ENCODE measurements at places on chromosomes 6 and 20.
A peak's percentile ranks its signal among the peaks of the same experiment; 100 is the strongest.

DNA sequence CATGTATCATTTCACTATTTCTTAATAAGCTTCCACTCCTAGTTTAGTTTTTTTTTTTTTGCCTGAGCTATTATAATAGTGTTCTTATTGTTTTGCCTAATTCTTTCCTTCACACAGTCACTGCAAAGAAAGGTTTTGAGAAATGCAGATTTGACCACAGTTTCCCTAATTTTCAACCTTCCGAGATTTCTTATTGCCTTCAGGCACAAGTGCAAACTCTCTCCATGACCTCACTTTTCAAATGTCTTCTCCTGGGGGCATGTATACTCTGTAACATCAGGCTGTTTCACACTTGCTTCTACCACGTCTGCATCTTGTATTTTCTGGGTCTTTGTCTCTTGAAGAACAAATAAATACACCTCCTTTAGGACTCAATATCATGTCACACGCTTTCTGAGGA, 339.0 kb upstream of the CITED2 start:
- no peak for DNase-seq

DNA sequence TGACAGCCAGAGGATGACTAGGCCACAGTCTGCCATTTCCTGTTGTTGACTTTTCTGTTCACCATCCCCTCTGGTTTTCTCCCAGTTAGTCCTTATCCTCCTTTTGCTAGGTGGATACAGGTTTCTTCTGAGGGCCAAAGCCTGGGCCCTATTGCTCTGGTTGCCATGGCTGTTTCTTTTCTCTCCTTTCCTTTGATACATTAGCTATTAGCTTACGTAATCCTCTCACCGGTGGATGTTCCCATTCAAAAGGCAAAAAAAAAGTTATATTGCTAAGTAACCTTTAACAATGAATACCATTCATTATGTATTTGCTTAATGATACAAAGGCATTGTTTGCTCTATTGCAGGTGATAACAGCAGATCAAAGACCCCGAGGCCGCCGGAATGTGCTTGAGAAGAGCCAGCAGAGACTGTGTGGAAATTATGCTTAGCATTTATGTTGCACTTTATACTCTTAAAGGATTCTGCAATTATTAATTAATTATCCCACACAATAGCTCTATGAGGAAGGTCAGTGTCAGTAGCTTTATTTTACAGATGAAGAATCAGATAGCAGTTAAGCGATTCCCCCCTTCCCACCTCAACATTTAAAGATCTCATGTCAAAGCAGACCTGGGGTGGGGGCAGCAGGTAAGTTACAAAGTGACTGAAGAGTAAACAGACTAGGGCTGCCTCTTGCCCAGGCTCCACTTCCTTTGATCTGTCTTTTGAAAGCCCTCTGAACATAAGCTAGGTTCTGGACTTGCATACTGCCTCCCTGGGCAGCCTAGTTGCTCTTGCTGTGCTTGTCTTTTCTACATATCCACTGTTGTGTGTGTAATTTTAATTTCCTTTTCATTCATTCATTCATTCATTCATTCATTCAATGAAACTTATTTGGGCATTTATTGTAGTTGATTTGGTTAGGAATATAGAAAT, 14.5 kb upstream of the TFB1M start:
- DNase-seq: no peak

DNA sequence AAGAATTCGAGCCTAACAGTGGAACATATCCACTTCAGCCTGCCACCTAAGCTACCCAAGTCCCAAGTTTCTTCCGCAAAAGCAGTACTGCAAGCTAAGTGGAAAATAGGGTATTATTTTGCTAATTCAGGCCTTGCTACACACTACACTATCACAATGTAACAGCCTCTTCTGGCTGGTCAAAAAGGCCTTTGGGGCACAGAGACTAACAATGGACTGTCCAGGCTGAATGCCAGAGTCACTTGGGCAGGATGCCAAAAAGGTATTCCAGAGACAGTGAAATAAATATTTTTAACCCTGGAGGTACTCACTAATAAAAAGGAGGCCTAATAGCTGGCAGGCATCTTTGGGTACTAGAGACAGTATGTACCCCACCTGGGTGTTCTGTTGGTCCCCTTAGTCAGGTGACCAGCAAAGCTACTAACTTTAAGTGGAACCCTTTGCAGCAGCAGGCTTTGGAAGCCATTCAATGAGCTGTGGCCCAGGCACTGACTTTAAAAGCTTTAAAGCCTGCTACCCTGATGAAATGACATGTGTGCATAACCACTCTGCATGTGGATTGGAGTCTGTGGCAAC, 692.1 kb downstream of the HTR1B start:
- no peak for DNase-seq

GRCh38 chr6:1619673-1620503, 10.2 kb downstream of the FOXC1 start:
- DNase-seq: no peak

GRCh38 chr6:119856136-119856535, 506.6 kb upstream of the MAN1A1 start:
- DNase-seq: no peak

GRCh38 chr20:44133424-44133823, 53.6 kb downstream of the JPH2 start:
- DNase-seq: no peak

GRCh38 chr20:35144694-35145093, 2.4 kb downstream of the EDEM2 start:
- peak; percentile 29 for DNase-seq

- no peak for DNase-seq
Observed at GRCh38 chr6:26330859-26331217, 34.2 kb upstream of the BTN3A2 start.

DNA sequence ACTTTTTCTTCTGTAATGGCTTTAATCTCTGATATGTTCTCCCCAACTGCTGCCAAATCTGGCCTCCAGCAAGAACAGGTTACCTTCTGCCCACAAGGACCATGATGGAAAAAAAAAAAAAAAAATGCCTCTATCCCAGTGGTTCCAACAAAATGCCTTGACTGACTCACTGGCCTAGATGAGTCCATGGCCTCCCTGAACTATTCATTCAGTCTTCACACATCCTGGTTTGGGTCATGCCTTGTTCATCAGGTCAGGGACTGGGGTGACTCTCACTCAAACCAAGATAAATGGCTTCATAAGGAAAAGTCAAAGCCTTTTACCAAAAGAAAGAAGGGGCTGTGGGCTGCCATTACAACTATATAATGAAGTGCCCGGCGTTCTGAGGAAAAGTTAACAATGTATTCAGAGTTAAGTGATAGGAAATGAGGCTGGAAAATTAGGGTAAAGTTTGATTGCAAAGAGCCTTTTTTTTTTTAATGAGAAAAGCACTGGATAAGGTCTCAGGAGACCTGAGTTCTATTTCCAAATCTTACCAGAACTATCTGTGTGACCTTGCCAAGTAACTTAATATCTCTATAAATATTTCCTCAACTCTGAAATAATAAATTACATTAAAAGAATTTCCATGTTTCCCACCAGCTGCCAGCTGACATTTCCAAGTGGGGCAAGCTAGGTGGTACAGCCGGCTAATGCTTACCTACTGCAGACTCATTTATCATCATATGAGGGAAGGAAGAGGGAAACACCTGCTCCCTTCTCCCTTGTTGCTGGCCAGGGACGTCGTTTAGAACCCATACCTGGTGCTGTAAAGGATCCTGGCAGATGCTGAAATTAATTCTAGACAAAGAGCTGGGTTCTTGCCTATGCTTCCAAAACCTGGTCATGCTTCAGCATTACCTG, 380.0 kb upstream of the MARCKS start:
- no peak for DNase-seq

DNA sequence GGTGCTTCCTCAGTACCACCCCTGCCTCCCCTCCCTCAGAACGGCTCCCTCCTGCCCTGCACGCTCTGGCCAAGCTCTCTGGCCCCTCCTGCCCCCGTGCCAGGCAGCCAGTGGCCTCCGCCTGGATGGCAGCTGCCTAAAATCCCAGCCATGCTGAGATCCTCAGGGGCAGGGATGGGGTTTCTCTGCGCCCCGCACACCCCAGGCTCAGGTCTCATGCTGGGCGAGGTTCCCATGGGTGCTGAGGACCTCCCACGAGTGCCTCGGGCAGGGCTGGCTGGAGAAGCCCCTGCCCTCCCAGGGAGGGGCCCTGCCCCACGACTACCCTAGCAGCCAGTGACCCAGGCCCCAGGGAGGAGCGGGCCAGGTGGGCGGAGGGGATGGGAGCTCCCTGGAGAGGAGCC, 2.7 kb downstream of the PTK6 start:
- no peak for DNase-seq

GRCh38 chr6:5671601-5672559, 334.8 kb downstream of the NRN1 start:
- no peak for DNase-seq

DNA sequence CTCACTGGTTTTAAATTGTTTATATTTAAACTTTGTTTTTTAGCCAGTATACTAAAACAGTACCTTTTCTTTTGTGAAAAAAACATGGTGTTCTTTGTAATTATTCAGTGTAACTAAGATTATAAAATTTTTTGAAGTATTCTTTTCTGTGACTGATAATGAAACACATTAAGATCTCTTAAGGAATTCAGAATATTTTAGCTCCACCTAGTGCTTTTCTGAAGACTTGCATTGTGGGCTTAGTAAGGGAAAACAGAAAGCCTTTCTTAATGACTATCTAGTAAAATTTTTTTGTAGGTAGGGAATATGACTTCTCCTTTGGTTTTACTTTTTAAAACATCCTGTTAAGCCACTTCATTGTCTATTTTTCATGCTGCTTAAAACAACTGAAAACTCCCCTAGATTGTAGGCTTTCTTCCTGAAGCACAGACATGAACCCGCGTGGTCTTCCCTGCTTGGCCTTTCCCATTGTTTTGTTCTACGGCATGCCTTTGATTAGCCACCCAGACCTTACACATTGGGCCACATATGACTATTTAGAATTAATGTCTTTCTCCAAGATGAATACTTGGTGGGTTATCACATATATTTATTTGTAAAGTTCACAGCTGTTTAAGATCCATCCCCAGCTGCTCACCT, 72.1 kb downstream of the AFDN start:
- DNase-seq: peak; percentile 58

- no peak for DNase-seq
Observed at GRCh38 chr6:11917951-11918738, 94.0 kb upstream of the HIVEP1 start.

DNA sequence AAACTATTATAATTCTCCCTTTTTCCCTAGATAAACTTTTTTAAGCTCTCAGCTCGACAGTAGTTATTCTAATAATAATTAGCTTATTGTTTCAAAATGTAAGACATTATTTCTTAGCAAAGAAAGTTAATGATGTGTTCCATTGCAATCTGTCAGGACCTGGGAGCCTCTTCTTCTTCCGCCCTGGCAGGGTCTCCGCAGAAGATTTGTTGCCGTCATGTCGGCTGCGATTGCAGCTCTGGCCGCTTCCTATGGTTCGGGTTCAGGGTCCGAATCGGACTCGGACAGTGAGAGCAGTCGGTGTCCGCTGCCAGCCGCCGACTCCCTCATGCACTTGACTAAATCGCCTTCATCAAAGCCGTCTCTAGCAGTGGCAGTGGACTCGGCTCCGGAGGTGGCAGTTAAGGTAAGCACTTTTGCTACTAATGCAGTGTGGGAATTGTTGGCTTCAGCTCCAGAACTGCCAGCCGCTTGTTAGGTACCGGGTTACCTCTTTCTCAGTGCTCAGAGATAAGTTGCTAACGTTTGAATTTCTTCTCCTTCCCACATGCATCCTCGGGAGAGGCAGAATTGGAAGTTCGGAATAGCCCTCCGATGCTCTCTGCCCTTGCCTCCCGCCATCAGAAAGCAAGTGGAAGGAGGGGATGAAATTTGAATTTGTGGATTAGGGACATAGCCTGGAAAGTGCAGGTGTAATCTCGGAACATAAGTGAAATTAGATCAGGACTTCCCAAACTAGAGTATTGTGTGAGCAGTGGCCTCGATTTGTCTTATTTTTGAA, at the start of gene CDC40:
TSS of gene CDC40 (plus strand) at position 200 of the 781 bp plus-strand sequence. CDS start at position 218, 18 bp downstream.
- no peak for DNase-seq

- no peak for DNase-seq
Observed at GRCh38 chr20:52859156-52859876, 112.8 kb upstream of the TSHZ2 start.

- no peak for DNase-seq
Observed at GRCh38 chr20:17442588-17442987, 88.6 kb downstream of the BFSP1 start.

DNA sequence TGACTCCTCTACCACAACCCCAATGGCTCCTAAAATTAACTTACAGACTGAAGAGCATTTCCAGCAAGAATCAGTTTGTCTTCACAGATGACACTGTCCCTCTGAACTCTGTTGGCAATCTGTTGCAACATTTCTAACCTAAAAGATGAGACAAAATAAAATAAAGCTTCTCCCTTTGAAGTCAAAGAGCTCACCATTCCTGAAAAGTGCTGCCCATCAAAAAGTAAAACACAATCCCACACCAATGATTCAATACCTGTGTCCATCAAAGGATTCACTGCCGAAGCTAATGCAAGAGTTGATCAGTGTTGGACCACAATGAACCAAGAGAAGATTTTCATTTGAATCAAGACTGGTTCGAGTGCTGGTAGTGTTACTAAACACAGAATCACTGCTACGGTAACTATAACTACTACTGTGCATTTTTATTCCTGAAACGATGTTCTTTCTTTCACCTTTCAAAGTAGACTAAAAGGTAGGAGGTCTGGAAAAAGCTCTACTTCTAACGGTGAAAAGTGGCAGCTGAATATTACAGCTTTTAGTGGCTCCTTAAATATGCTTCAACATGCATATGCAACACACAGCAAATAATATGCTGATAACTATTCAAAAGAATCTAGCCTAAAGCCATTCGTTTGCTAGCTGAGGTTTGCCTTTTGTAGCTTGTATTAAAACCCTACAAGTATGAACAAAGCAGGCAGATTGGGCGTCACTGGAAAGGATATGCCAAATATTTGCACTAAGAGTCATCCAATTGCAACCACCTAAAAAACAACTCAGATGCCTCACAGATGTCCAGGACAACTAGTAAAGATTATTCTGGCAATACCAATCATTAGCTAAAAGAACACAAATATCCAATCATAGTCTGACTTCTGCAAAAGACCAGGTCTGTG, at the start of gene DST:
TSS of gene DST (minus strand) at position 524 of the 896 bp plus-strand sequence.
- DNase-seq: no peak

GRCh38 chr6:137370871-137371633, 123.1 kb downstream of the OLIG3 start:
- DNase-seq: no peak

GRCh38 chr6:116104636-116105035, 4.0 kb downstream of the NT5DC1 start:
- DNase-seq: no peak

- DNase-seq: peak; percentile 39
Observed at GRCh38 chr20:38125157-38126056, 39.7 kb downstream of the TGM2 start.

Measured in pons (tissue), 1 donor.